ENCODE measurements at places on chromosomes 11 and 22.

DNA sequence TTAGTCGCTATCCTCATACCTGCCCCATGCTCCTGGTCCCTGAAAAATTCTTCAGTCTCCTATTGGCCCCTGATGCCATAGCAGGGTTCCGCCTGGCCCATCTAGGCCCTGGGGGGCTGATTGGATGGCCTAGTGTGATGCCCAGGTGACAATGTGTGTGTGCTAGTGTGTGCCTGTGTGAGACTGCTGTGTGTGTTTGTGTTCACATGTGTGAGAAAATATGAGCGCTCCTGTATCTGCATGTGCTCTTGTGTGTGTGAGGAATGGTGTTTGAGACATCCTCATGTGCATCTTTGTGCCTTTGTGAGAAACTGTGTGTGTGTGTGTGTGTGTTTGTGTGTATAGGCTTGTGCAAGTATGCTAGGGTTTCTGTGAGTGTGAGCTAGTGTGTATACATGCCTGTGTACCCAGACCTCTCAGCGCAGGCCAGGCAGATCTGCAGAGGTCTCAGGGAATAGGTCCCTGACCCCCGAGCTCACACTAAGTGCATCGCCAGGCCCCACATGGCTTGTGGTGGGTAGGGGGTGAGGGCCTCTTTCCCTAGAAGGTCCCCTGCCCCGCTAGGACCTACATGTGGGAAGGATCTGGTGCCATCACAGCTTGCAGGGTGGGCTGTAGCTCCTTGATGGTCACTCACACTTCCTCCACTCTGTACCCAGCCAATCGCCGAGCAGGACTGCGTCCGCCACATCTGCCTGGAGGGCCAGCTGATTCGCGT lies 64.6 kb downstream of the OTOG start:
- no peak for DNase-seq

DNA sequence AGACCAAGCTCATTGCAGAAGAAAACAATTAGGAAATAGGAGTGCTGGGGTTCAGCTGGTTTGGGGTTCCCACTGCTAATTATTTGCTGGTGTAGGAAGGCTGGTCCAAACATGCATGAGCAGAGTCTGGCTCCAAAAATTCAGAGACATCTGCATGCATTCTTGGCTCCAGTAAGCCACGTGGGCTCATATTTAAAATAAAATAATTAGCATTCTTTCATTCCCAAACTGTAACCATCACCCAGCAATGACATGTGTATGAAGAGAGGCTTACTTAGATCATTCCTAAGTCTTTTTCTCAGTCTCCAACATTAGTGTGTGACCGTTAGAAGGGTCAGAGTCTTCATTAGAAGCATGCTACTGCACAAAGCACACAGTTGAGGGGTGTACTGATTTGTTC lies 58.4 kb downstream of the EFCAB6 start:
- no peak for DNase-seq

DNA sequence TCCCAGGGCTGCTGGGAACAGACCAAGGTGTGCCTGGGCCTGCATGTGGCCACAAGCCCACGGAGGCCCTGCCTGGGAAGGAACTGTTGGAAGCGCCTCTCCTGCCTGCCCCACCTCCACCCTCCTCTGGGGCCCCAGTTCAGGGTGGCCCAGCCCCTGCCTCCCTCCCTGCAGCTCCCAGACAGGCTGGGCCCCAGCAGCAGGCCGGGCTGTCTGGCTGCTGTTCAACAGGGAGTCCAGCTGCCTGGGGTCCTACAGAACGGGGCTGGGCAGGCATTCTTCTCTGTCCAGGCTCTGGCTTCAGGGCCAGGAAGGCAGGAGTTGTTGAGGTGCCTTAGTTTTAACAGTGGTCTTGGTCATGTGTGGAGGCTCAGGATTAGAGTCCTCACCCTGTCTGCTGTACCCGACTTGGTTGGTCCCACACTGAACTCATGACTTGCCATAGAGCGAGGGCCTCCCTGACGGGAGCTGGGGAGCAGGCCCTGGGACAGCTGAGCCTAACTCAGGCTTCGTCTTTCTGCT lies 11.8 kb downstream of the PRDM11 start:
- peak; percentile 21 for DNase-seq

DNA sequence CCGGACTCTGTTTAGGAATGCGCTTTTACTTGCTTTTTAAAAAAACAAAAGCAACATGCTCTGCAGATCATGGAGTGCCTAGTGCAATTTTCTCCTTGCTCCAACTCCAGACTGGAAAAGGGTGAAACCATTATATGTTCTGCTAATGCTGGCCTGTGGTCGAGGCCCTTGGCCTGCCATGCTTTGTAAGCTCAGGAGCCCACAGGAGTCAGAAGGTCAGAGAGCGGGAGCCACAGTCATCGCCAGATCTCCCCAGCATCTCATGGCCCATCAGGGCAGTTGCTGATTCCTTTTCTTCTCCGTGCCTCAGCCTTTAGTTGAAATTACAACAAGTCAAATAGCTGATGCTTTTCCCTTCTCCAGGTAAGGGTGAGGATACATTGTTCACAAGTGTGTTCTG lies 80.3 kb downstream of the DDIAS start:
- no peak for DNase-seq

DNA sequence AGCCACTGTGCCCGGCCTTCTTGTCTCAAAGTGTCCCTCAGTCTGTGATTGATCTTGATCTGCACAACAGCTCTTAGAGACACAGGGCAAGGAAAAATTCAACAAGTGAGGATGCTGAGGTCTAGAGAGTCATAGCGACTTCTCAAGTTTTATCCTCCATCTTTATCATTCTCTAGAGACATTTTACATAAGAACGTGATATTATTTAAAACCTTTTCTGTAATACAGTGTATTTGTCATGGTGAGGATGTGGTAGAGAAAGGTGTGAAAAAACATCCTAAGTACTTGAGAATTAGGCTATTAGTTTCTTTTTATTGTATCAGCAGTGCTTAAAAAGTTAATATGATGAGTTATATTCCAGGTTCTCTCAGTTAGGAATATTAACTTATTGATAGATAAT lies 50.2 kb downstream of the EMSY start:
- DNase-seq, result no peak

- DNase-seq, result peak; percentile 68
Observed at GRCh38 chr22:39306456-39307361, 12.7 kb downstream of the RPL3 start.

GRCh38 chr22:36151006-36151595 lies 9.5 kb downstream of the APOL3 start:
- no peak for DNase-seq

GRCh38 chr11:45246241-45246640 lies 39.9 kb downstream of the SYT13 start:
- DNase-seq, result no peak

DNA sequence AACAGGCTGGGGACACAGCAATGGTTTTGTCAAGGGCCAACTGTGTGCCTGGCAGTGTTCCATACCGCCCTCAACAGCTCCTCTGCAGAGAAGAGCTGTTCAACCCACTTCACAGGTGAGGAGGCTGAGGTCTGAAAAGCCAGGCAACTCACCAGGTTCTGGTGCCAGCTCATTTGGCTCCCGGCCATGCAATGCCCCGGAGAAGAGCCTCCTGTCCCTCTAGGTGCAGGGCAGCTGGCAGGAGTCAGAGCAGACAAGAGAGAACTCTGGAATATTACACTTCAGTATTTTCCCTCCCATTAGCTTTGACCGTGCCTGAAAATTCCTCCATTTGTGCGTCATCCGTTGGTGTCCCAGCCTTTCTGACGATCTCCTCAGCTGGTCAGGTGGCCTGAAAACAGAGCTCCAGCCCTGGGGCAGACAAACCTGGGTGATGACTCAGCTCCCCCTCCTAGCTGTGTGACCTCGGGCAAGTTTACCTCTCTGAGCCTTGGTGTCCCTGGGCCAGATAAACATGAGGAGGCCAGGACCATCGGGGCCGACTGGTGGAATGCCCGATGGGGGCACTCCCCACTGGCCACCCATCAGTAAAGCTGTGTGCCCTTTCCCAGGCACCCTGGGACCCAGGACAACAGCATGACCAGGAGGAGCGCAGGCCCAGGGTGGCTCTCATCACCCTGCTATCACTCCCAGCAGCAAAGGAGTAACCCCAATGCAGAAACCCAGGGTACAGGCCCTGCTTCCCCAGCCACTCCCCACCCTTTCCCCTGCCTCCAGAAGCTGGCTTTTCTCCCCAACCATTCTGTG lies 9.6 kb upstream of the C1QTNF6 start:
- peak; percentile 48 for DNase-seq

- no peak for DNase-seq
Observed at GRCh38 chr22:20219667-20220628, 48.2 kb downstream of the RTN4R start.

GRCh38 chr22:28950617-28951411 lies 67.4 kb downstream of the ZNRF3 start:
- no peak for DNase-seq

All from activated T-cell treated with anti-CD3 and anti-CD28 coated beads, Interleukin-2, amount 50 U/mL, for 24 hours (primary cell).